NCI-H1436 (cell line): ENCODE measurements at places on chromosomes 1 and 21.

DNA sequence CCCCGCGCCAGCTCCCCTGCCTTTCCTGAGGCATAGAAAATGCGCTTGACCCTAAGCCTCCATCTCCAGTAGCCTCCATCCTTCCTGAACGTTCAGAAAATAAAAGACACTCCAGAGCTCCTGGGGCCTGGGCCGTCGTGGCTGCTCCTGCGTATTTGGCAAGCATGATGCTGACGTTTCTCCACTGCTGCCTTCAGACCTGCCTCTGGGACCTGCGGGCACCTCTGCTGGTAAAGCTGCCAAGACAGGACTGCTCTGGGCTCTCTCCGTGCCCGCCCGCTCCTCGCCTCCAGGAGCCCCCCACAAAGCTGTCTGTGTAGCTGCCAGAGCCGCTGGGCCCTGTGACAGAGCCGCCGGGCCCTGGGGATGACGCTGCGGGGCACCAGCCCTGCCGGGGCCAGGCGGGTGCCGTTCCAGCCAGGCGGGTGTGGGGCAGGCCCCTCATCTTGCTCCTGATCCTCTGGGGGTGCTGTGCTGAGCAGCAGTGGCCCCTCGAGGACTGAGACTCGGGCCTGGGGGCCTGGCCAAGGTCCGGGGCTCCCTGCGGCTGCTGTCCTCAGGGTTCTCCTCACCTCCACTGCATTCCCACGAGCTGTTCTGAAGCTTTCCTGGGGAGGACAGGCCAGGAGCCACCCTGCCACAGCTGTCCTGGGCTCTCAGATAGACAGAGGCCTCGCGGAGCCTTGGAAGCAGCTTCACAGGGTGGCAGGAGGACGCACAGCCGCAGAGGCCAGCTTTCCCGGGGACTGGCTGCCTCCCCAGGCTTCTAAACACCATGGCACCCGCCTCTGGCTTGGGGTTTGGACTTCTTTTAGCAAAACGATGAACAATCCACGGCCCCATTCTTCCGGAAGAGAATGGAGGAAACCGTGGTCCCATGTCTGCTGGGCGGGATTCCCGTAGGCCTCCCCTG lies 48.1 kb downstream of the MORN1 start:
- DNase-seq, result no peak

DNA sequence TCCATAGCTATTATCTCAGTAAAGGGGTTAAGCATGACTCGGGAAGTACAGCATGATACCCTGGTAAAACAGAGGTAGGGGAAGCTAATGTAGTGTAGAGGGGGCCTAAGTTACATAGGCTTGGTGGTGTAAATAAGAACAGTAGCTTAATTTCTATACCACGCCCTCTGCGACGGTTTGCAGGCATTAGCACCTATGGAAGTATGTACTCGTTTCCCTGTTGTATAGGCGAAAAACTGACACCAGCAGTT lies 470 bp upstream of the NAXE start:
- DNase-seq, result no peak

- no peak for DNase-seq
Observed at GRCh38 chr1:62131093-62131725, 63.4 kb upstream of the L1TD1 start.

- DNase-seq, result no peak
Observed at GRCh38 chr1:30229557-30229956, 493.8 kb downstream of the MATN1 start.

GRCh38 chr1:244041466-244042120 lies 9.5 kb upstream of the ZBTB18 start:
- no peak for DNase-seq
